ENCODE measurements at places on chromosomes 6 and 20.

GRCh38 chr6:115573861-115574260, 486.8 kb downstream of the FRK start:
- no peak for DNase-seq

DNA sequence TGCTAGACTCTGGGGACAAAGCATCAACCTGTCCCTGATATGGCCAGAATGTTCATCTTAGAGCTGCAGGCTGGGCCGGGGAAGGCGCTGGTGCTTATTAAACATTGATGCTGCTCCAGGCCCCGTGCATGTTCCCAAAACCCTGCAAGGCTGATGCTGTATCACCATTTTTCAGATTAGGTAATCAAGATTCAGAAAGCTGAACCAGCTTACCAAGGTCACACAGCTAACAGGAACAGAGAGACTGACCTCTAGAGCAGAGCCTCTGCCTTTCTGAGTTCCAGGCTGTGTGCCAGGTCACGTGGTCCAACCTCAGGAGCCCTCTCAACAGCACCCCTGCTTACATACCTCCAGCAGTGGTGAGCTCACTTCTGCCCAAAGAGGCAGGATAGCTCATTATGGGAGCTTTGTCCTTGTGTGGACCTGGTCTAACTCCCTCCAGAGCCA, 16.1 kb upstream of the VSTM2L start:
- no peak for DNase-seq

DNA sequence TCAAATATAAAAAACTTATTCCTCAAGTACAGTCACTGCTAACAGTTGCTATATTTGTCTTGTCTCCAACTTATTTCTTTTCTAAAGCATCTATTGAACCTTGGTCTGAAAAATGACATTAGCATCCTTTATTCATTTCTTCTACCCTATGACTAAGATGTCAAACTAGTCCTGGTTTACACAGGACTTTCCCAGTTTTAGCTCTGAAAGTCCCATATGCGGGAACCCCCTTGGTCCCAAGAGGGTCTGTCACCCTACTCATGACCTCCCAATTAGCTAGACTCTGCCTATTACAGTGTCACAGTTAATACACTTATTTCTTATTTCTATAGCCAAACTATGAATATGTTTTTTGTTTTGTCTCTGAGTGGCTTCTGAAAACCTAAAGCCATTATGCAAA, 37.1 kb downstream of the PLEKHG1 start:
- DNase-seq, result no peak

- no peak for DNase-seq
These were observed 174.8 kb downstream of the DOK5 start for GRCh38 chr20:54650052-54650719.

DNA sequence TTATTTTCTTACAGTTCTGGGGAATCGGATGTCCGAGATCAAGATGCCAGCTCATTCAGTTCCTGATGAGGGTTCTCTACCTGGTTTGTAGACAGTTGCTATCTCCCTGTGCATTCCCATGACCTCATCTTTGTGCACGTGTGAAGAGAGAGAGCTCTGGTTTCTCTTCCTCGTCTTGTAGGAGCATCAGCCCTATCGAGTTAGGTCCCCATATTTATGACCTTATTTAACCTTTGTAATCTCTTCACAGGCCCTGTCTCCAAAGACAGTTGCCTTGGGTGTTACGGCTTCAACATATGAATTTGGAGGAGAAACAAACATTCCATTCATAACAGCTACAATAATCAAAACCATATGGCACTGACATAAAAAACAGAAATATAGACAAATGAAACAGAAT, 455.3 kb downstream of the HACE1 start:
- no peak for DNase-seq

DNA sequence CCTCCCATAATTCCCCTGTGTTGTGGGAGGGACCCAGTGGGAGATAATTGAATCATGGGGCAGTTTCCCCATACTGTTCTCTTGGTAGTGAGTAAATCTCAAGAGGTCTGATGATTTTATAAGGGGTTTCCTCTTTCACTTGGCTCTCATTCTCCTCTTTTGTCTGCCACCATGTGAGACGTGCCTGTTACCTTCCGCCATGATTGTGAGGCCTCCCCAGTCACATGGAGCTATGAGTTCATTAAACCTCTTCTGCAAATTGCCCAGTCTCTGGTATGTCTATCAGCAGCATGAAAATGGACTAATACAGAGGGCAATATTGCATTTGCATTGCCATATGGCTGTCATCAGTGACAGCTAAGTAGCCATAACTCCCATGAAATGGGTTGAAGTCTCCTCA, 63.2 kb downstream of the ZNF217 start:
- DNase-seq, result no peak

- no peak for DNase-seq
These were observed 1.6 kb downstream of the PRDM13 start for GRCh38 chr6:99608059-99608885.

DNA sequence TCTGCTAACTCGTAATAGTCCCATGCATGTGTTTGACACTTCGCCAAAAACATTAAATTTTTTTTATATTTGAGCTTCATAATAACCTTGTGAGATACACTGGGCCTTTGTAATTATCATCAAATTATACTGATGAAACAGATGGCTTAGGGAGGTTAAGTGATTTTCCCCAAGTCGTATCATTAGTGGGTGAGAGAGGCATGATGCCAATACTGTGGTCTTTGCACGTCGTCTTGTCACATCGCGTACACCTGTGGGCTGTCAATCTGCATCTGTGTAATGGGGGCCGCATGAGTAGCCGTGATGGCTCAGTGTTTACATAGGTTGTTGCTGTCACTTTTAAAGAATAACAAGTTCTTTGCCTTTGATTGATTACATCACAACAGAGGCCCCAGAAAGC, 1.7 kb downstream of the PRL start:
- no peak for DNase-seq

- no peak for DNase-seq
These were observed 22.3 kb upstream of the SAYSD1 start for GRCh38 chr6:39137245-39137644.

GRCh38 chr20:10312111-10312510, 93.5 kb downstream of the SNAP25 start:
- no peak for DNase-seq

DNA sequence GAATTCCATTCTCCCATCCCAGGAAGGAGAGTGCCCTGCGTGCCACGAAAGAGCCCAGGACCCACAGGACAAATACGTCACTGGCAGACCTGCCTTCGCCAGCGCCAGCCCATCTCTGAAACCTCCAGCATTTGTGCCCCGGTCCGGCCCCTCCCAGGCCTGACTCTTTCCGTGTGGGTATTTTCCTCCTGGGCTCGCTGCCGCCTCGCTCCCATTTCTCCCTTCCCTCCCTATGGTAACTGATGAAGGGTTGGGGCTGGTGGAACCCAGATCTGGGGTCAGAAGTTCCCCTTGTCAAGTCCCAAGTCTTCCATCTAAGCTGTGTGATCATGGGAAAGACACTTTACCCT, 208.5 kb downstream of the LRFN2 start:
- no peak for DNase-seq

DNA sequence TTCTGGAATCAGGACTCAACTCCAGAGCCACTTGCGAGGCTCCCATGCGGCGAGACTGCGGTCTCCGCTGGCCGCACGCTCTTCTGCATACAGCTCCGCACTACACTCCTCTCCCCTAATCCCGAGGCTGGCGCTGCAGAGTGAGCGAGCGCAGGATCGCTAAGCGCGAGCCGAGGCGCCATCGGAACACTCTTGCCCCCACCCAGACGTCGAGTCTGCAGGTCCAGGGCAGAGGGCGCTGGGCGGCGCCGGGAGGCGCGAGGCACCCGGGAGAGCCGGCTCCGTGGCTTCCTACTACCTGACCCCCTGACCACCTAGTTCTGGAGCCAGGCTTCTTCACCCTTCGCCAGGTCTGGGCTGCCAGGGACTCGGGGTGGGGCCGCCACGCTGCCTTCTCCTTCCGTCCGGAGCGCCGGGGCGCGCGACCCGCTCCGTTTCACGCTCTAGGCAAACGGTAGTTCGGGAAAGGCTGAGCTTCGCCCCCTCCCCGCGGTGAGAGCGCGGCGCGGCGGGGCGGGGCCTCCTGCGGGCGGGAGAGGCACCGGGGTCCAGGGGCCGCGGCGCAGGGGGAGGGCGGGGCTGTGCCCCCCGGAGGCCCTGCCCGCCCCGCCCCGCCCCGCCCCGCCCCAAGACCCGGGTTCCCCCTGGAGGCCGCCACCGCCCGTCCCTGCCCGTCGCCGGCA, 5.4 kb upstream of the TUBB2A start:
- no peak for DNase-seq

DNA sequence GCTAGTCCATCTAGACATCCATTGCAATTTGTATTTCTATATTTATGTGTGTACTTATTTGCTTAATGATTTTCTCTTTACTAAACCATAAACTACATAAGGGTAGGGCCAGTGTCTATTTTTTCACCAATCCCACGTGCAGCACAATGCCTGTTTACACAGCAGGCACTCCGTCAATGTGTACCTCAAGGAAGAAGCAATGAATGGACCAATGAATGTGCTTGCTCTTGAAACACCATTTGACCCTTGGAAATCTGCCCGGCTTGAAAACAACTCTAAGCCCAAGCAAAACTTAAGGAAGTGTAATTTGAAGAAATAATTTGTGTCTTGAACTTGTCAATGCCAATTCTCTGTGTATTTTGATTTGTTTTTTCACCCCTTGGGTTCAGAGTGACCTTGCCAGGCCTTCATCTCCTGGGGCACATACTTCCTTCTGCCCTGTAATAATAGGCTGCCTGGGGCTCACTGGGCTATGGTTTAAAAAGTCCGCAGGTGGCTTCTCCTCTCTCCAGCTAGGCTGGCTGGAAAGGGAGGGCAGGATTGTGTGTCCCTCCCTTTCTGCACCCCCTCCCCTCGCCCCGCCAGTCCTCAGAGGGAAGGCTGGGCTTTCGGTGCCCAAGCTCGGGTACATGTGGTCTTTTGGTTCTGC, 140.8 kb upstream of the ARMC2 start:
- DNase-seq, result no peak

DNA sequence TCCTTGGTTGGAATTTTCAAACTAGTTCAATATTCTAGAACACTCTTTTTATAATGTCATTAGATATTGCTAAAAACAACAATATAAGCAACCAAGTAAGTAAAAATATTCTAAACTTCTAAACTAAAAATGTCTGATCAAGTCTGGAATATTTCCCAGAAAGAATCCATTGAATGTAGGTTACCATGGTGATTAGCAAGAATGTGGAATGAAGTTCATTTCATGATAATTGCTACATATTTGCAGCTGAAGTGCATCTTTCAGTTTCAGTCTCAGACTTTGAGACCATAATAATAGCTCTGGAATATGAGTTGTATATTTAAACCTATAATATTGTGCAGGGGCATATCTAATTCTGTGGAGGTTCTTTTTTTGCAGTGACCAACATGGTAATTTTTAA, 61.0 kb upstream of the NKAIN2 start:
- no peak for DNase-seq

DNA sequence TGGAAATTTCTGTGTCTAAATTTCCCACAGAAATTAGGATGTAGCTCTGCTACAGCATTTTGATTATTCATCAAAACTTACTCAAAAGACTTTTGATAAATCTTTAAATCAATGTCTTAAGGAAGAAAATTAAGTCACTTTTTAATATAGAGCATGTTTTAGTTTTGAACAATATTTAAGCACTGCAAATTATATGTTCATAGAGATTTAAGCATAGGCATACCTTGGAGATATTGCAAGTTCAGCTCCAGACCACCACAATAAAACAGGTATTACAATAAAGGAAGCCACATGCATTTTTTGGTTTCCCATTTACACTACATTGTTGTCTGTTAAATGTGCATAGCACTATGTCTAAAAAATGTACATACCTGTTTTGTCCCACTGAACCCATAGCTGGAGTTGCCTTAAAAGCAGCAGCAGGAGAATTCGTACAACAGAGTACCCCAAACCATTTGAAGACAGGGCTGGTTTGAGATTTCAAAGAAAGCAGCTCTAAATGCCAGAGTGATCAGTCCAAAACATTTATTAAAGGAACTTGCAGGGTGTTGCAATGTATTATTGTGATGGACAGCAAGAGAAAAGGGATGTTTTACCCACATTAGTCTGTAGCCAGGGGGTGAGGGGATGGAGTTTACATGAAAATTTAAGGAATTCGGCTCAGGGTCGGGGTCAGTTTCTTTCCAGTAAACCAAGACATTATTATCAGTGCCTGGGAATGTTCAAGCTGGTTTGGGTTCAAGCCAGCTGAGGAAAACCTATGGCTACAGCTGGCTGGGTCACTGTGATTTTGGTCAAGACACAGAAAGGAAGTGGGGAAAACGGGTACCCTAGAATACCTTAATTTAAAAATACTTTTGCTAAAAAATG, 6.3 kb upstream of the LOC128125822 start:
- DNase-seq, result no peak

DNA sequence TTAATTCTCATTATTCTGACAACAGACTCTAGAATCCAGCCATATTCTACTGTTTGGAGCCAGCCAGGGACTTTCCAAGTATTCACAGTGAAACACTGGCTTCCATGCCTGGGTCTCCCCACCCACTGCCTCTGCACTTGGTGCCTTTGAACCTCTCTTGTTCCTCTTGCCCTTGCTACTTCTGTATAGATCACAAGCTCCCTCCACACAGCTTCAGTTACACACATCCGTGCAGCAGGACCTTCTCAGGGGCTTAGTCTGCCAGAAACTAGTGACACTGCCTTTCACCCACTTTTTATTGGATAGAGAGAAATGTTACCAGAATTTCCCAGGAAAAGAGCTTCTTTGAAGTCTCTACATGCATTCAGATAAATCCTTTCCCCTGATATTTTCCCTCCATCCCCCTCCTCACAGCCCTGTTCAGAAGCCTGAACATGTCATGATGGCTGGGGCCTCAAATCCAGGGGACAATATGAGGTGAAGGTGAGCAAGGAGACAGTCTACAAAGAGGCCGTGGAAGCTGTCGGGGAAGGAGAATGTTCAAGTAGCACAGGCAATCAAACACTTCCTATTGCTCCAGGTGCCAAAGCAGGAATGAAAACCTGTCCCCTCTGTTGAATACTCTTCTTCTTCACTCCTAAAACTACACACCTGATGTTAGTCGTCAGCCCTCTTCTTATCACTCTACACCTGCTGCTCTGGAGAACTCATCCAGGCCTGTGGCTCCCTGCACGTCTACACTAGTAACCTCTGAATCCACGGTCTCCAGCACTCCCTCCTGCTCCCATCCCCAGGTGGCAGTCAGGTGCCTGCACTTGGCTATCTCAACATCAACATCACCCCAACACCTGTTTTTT, 20.2 kb upstream of the HLA-DOA start:
- no peak for DNase-seq

- no peak for DNase-seq
These were observed 158.3 kb downstream of the HDGFL1 start for GRCh38 chr6:22727710-22728109.

- peak; percentile 32 for DNase-seq
These were observed 590 bp downstream of the SLCO4A1 start for GRCh38 chr20:62642666-62643520.

DNA sequence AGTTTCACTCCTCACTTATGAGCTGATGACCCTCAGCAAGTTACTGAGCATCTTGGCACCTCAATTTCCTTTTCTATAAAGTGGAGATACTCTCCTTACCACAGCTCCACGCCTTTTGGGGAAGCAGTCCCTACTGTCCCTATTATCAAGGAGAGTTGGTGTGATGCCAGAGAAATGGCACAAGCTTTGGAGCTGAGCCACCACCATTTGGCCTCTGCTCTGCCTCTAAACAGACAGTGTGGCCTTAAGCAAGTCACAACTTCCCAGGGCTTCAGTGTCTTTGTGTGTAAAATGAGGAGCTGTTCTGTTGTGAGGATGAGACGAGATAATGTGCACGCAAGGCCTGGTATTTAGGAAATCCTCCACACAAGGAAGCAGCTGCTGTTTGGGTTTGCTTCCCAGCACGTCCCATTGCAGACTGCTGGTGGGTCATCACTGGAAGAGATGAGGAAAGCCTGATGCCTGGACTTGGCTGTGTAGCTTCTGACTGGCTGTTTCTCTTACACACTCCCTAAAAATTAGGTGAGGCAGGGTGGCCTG, 18.5 kb downstream of the NSFL1C start:
- DNase-seq, result no peak

GRCh38 chr6:137155830-137156229, 17.6 kb downstream of the IL22RA2 start:
- no peak for DNase-seq
